ENCODE measurements at places on chromosomes 7 and 10.

- no peak for DNase-seq
Measured at GRCh38 chr7:105621617-105622016, 40.3 kb upstream of the EFCAB10 start.

DNA sequence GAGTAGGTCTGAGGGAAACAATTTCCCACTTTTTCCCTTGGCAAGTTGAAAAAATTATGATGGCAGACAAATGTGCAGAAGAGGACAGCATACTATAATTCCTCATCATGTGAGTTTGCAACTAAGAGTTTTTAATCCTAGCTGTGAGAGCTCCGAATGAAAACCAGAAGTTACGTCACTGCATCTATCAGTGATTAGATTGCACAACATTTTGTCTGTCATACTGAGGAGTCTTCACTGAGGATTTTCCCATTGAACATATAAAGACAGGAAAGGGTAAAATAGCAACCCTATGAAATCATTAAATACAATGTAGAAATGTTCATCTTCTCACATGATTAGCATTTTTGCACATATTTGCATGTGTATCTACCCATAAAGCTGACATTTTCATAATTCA, 45.8 kb downstream of the ZNF736 start:
- DNase-seq, result no peak

- no peak for DNase-seq
Measured at GRCh38 chr10:67804395-67804678, 33.7 kb downstream of the DNAJC12 start.

DNA sequence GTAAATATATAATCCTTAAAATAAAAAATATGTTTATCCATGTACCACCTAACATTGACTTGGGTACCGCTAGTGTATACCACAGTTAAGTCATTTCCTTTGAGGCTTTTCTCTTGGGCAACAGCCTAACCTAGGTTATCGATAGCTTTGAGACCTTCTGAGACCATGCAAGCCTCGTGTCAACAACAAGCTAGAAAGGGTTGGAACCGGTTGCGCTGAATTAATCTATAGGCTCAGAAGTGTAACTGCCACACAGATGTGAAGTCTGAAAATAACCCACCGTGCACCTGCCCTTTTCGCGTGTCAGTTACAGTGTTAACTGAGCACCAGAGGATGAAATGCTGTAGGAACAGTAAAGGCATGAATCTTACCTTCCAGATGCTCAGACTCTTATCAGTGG, 59.8 kb downstream of the ARID5B start:
- no peak for DNase-seq

GRCh38 chr10:2882628-2883027, 184.7 kb upstream of the PFKP start:
- peak; percentile 26 for DNase-seq

DNA sequence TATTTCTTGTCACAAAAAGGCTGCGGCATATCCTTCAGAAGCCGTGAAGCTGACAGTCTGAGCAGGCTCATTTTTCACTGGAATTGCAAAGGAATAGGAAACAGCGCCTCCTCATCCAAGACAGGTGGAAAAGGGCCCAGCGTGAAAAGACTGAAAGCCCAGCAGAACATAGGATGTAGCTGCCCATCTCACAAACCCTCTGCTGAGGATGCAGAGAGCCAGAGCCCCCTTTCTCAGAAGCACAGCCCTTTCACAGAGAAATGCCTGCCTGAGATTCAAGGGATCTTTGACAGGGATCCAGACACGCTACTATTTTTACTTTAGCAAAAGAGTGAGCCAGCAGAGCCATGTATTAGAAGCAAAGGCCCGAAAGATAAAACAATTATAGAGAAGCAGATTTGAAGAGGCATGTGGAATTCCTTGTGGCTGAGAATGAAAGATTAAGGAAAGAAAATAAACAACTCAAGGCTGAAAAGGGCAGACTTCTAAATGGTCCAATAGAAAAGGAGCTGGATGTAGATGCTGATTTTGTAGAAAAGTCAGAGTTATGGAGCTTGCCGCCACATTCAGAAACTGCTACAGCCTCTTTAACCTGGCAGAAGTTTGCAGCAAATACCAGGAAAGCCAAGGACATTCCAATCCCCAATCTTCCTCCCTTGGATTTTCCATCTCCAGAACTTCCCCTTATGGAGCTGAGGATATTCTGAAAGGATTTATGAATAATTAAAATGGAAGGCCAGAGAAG, 36.9 kb downstream of the GDI2 start:
- DNase-seq, result no peak

DNA sequence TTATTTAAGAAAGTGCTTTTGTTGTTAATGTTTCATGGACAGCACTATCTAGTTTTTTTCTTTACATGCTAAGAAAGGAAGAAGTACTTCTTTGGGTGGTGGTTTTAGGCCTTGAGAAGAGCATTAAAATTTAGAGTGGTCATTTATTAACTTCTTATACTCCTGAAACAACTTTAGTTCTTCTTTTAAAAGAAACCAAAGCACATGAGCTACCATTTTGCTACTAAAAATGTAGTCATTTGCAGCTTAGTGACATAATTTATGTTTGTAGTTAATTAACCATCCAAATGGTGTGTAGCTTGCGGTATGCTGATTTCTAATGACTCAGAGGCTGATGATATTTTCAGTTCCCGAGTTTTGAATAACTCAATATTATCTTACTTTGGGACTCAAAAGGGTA, 207.5 kb downstream of the BBS9 start:
- no peak for DNase-seq

- no peak for DNase-seq
Measured at GRCh38 chr10:105691811-105692210, 1050.7 kb downstream of the SORCS3 start.

- no peak for DNase-seq
Measured at GRCh38 chr10:107022600-107023354, 141.7 kb downstream of the SORCS1 start.

- no peak for DNase-seq
Measured at GRCh38 chr7:45993621-45994020, 72.5 kb upstream of the IGFBP3 start.

Measured in D721Med (cell line).